ENCODE measurements at places on chromosomes 16 and 17.

DNA sequence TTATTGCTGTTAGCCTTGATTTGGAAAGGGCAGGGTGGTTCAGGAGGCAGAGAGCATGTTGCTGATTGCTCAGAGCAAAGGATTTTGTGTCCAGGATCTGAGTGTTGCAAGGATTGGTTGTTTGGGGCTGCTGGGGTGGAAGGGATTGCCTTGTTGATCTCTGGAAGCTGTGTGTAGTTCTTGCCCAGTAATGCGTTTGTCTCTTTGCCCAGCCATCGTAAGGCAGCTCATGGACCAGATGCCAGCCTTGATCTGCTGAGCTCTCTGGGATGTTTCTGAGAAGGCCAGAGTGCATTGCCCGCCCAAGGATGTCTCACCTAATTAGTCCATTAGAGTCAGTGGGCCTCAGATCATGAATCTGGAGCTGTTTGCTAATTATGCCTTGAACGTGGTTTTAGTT, 33.6 kb downstream of the NKD1 start:
- DNase-seq: no peak

DNA sequence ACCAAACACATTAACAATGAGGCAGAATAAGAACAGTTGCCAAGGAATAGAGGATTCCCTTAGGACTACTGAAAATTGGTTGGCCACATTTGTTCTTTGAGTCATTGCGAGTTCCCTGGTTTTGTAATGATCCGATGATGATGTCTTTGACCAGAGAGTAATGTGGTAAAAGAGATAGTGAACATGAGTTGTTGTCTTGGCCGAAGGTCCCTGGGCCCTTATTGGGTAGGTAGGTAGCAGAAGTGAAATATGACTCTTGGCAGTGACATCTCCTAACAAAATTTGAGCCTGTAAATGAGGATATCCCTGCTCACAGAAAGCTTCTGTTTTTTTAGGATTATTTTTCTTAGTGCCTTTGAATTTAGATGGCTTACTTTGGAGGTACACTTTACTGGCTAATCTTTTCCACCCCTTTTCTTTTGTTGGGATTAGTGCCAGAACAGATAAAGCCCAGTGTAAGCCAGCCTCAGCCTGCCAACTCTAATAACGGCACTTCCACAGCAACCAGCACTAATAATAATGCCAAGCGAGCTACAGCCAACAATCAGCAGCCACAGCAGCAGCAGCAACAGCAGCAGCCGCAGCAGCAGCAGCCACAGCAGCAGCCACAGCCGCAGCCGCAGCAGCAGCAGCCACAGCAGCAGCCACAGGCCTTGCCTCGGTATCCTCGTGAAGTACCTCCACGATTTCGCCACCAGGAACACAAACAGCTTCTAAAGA, 47.2 kb downstream of the TNRC6A start:
- peak; percentile 41 for DNase-seq

GRCh38 chr17:16999931-17000625, 28.2 kb upstream of the TNFRSF13B start:
- no peak for DNase-seq

GRCh38 chr17:13825526-13826040, 223.9 kb upstream of the HS3ST3A1 start:
- no peak for DNase-seq

GRCh38 chr17:77556383-77557061, 402.0 kb upstream of the TNRC6C start:
- no peak for DNase-seq

GRCh38 chr16:84806256-84806889, 13.4 kb upstream of the CRISPLD2 start:
- DNase-seq: peak; percentile 54

GRCh38 chr17:66514227-66514806, 211.9 kb downstream of the PRKCA start:
- DNase-seq: no peak

GRCh38 chr16:88437367-88437964, 15.6 kb upstream of the ZFPM1 start:
- peak; percentile 62 for DNase-seq

- no peak for DNase-seq
Observed at GRCh38 chr17:70987867-70988340, 818.6 kb downstream of the KCNJ2 start.

DNA sequence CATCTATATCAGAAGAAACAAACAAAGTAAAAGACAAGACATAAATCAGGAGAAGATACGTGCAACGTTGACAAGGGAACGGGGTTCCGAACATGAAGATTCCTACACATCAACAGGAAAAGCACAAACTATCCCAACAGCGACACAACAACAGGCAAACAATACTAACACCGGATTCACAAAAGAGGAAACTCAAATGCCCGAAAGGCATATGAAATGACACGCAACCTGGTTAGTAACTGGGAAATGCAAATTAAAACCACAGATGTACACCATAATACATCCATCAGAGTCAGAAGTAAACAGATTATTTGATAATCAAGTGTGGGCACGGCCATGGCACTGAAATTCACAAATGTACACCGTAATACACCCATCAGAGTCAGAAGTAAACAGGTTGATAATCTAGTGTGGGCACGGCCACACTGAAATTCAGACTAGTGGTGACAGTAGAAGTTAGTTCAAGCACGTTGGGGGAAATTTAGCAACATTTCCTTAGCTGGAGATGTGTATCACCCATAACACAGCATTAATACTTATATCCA, 171.9 kb upstream of the RPH3AL start:
- no peak for DNase-seq

GRCh38 chr17:43614561-43614960, 47.2 kb downstream of the MEOX1 start:
- DNase-seq: no peak

- DNase-seq: no peak
Observed at GRCh38 chr16:56815721-56816120, 49.3 kb upstream of the SLC12A3 start.

- no peak for DNase-seq
Observed at GRCh38 chr17:61813211-61813610, 50.1 kb downstream of the BRIP1 start.

- DNase-seq: no peak
Observed at GRCh38 chr17:79613195-79613772, 2.4 kb upstream of the RBFOX3 start.

DNA sequence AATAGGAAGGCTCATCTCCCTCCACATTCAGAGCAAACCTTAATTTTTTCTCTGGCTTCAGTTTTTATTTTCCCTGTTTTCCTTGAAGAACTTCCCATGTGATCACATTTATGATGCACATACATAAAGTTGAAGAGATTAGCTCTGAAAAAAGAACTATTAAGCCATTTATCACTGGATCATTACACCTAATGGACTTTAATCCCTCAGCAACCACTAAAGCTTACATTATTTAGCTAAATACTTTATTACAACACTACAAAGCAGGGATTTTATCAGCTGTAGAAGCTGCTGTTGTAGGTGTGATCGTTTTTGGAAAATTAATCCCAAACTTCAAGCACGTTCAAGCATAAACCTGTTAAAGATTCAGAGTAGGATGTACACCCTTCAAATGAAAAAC, 21.1 kb downstream of the SMYD4 start:
- DNase-seq: no peak

DNA sequence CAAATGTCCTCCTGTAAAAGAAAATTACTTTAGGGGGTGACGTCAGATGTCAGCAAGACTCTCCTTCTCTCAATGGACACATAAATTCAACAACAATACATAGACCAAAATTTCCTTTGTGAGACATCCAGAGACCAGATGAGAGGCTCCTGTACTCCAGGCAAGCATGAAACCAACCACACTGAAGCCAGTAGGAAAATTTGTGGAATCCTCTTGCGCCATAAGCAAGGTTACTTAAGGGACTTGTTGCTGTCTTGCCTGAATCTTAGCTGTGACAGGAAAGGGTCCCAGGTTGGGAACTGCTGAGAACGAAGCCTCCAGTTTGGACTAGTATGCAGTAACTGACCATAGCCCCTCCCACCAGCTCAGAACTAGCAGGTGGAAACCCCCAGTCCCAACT, 56.0 kb downstream of the CEP112 start:
- no peak for DNase-seq

GRCh38 chr17:39716879-39717536, 13.3 kb downstream of the MIEN1 start:
- no peak for DNase-seq

DNA sequence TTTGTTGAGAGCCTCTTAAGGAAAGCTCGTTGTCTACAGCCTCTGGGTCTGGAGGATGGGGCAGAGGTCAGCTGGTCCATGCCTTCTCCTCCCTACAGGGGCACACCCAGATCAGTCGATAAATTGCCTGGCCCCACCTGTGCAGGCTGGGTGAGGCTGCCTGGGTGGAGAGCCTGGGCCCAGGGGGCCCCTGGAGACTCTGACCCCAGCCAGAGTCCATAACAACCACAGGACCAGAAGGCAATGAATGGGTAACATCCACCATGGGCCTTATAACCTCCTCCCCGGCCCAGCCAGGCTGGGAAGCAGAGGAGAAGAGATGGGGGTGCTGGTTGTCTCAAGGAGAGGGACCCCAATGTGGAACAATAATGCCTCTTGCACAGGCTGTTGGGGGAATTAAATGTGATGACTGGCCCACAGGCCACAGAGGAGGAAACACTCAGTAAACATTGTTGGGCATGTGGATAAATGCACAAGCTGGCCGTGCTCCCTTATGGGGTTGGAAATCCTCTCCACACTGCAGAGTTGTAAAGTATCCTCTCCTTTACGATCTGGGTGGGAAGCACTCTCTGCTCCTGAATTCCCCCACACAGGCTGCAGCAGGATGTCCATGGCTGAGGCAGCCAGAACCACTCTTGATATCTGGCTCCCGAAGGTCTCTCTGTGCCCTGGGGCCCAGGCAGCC, 56.7 kb upstream of the TOB1 start:
- DNase-seq: no peak

DNA sequence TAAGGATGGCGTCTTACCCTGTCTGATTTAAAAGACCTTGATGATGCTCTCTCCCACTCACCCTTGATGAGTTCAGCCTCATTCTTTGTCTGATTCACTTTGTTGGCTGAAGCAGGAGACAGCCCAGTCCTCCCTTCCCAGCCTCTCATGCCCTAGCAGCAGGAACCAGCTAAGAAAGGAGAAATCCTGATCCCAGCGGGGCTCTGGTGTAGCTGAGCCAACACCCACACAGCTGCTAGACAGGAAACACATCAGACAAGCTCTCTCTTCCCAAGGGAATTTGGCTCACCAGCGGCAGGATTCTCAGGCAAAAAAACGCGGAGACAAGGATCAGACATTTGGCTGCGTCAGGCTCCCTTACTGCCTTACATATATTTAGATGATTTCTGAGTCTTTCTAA, 211.5 kb downstream of the CDH11 start:
- peak; percentile 30 for DNase-seq

- DNase-seq: peak; percentile 33
Observed at GRCh38 chr17:55348749-55349354, 72.8 kb downstream of the MMD start.

- peak; percentile 72 for DNase-seq
Observed at GRCh38 chr17:82300707-82301270, 16.6 kb downstream of the CD7 start.

GRCh38 chr17:68539548-68540467, 27.6 kb downstream of the PRKAR1A start:
- no peak for DNase-seq

DNA sequence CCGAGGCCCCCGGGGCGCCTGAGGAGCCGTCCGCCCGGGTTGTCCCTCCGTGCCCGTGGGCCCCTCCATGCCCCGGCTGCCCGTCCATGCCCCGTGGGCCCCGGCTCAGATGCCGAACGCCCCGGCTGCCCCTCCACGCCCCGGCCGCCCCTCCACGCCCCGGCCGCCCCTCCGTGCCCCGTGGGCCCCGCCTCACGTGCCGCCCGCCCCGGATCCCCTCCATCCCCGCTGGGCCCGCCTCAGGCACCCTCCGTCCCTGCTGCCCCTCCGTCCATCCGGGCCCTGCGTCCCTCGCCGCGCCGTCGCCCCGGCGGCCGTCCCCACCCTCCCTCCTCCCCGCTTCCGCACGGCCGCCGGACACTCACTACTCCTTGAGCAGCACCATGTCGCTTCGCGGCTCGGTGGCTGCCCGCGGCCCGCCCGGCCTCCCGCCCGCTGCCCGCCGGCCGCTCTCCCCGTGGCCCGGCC, 382 bp downstream of the PITPNA start:
- DNase-seq: peak; percentile 52

DNA sequence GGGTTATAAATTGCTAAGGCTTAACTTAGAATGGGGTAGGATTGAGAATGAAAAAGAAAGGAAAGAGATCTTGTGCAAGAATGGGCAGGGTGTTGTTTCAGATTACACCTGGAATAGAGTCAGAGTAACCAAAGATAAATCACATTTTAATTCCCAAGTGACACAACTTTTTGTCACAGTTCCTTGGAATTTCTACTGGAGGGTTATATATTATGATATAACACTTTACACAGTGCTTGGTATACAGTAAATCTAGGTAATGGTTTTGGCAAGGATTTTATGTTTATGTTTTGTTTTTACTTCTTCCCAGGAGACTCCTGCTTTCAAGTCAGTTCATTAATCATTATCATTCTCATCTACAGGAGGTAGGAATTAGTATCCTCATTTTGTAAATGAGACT, 115.7 kb upstream of the KCNJ16 start:
- no peak for DNase-seq

DNA sequence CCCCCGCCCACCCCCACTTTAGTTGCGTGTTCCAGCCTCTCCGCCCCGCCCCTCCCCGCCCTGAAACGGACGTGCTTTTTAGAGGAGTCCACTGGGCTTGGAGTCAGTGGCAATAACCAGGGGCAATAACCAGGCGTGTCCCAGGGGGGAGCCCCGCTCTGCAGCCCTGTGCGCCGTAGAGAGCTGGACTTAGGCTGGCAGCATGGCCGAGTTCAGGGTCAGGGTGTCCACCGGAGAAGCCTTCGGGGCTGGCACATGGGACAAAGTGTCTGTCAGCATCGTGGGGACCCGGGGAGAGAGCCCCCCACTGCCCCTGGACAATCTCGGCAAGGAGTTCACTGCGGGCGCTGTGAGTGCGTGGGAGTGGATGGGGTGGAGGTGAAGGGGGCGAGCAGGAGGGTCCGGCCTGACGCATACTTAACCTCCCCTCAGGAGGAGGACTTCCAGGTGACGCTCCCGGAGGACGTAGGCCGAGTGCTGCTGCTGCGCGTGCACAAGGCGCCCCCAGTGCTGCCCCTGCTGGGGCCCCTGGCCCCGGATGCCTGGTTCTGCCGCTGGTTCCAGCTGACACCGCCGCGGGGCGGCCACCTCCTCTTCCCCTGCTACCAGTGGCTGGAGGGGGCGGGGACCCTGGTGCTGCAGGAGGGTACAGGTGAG, at the start of gene ALOX15B:
Gene ALOX15B, plus strand, starts transcription at position 106 of the 657 bp plus-strand sequence. Its CDS starts 97 bp downstream, at position 203.
- no peak for DNase-seq

DNA sequence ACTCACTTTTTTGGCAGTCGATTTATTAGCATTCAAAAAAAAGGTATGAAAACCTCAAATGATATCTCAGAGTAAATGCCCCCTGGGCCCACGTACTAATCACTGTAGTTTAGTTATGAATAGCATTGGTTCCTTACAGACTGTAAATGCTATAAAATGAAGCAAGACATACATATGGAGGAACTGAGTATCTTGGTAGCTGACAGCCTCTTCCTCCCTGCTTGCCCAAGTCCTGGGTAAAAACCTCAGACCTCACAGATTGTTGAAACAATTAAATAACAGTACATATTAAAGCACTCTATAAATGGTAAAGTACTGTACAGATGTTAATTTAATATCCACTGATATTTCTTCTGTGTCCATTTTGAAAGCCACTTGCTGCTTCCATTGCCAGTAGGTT, 33.2 kb upstream of the ABCC11 start:
- no peak for DNase-seq

GRCh38 chr16:73916829-73917594, 379.6 kb upstream of the PSMD7 start:
- no peak for DNase-seq

Data from heart right ventricle (tissue), 16 donors.